SW480 (cell line): ENCODE measurements at places on chromosomes 4 and X.

GRCh38 chr4:153362184-153362583 is 17.7 kb downstream of the MND1 start:
- DNase-seq: no peak

- no peak for DNase-seq
These were observed 54.9 kb downstream of the PGRMC2 start for GRCh38 chr4:128232719-128233118.

GRCh38 chr4:150206954-150207353 is 128.7 kb downstream of the DCLK2 start:
- DNase-seq: no peak

GRCh38 chr4:39608451-39608850 is 30.2 kb downstream of the SMIM14 start:
- no peak for DNase-seq

DNA sequence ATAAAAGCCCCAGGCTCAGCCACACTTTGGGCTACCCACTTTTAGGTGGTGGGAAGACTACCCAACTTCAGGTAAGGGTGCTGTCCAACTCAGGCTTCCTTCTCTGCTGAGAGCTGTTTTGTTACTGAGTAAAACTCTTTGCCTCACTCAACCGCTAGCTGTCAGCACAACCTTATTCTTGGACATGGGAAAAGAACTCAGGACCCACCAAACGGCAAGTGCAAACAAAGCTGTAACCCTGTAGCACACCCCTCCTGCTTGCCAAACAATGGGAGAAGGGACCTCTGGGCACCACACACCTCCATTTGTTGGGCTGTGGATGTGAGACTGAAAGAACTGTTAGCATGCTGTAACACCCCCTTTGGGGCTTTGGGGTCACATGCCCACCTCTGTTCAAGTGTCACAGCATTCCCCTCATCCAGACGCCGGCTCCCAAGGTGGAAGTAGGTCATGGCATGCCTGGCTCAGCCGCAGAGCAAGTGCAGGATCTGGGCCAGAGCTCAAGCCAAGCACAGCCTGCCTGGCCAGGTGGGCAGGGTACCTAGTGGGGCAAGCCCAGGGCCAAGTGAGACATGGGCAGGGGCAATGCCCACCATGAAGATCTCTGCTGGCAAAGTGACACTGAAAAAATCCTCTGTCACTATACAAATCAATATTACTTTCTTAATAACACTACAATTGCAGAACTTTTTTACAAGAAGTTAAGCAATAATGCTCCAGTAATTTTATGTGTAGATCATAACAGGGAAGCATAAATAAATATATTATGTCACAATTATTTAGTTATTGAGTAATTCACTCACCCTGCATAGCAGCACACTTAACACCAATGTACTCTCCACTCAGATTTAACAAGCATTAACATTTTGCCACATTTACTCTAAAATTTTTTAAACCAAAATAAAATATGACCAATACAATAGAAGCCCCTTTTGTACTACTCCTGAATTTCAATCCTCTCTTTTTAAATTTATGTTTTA is 107.2 kb downstream of the TBCK start:
- DNase-seq: no peak

- DNase-seq: peak; percentile 64
These were observed 378 bp upstream of the RPS6KA6 start for GRCh38 chrX:84188320-84188834.

DNA sequence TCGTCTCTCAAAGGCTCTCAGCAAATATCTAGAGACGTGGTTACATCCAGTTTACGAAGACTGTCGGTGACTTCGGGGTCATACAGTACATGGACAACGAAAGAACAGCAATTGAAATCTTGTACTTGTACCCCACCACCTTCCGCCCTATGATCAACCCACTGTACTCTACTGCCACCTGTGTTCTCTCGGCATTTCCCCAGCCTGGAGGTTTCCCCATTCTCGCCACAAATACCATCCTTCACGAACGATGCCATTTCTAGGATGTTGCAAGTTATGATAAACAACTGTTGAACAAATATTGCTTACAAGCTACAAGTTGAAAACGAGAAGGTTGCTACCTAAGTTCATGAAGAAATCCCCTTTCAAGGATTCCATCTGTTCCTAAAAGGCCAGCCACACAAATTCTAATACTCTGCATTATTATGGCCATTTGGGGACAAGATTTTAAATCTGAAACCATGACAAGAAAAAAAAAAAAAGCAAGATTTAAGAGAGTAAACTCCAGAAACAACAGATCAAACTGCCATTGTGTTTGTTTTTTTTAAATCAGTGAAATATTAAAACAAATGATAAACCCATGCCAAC is 1.6 kb downstream of the APBB2 start:
- DNase-seq: peak; percentile 70

DNA sequence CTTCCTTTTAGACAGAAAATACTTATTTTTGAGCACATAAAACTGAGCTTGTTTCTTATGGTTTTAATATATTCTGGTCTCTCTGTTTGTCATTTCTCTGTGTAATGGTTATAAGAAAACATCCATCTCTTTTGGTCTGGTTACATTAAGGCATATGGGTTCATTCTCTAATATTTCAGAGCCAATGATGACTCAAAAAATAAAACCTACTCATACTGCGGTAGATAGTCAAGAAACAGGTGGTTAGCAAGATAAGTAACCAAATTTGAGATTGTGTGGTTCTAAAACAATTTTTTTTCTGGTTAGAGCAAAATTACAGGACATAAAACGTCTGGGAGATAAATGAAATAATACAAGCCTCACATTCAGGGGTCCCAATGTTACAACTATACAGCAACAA is 654.5 kb downstream of the STIM2 start:
- no peak for DNase-seq
